ENCODE measurements at places on chromosomes 13 and 19. TPM values are rescaled to one million over a fixed set of nuclear protein-coding genes. Genes with fewer than 3 reads are reported as not detected.

The KRTDAP gene
- total RNA-seq: not detected

The SARS2 gene
- total RNA-seq: 28.4 TPM

The ABCA7 gene
- 95.1 TPM for total RNA-seq

The CATSPERD gene
- not detected for total RNA-seq

The KISS1R gene
- 2.3 TPM for total RNA-seq

The THSD1 gene
- 0.28 TPM for total RNA-seq

The ZNF208 gene
- total RNA-seq: 0.78 TPM

The GFY gene
- total RNA-seq: not detected

The RGCC gene
- total RNA-seq: 58.0 TPM

The CEACAM6 gene
- total RNA-seq: not detected

The TRIP10 gene
- 17.6 TPM for total RNA-seq

The MYO16 gene
- not detected for total RNA-seq

The CDX2 gene
- total RNA-seq: not detected

The LAMP1 gene
- total RNA-seq: 79.5 TPM

The WASF3 gene
- total RNA-seq: not detected

The ONECUT3 gene
- total RNA-seq: not detected

The FFAR1 gene
- total RNA-seq: not detected

The BSG gene
- 255 TPM for total RNA-seq

The OR1M1 gene
- not detected for total RNA-seq

The DZIP1 gene
- total RNA-seq: 0.40 TPM

The GGACT gene
- total RNA-seq: 11.4 TPM

The ZNF14 gene
- total RNA-seq: 8.4 TPM

The SCN1B gene
- total RNA-seq: 0.50 TPM

The AP2A1 gene
- 78.0 TPM for total RNA-seq

The RASGRP4 gene
- total RNA-seq: 19.5 TPM
